Activated effector memory CD4-positive, alpha-beta T cell treated with anti-CD3 and anti-CD28 coated beads, Interleukin-2, amount 50 U/mL, for 16 hours (primary cell): ENCODE measurements at places on chromosomes 12 and 14.

GRCh38 chr12:805022-805632 is 52.7 kb downstream of the WNK1 start:
- no peak for DNase-seq

- no peak for DNase-seq
These were observed 10.7 kb downstream of the SELPLG start for GRCh38 chr12:108622921-108623514.

DNA sequence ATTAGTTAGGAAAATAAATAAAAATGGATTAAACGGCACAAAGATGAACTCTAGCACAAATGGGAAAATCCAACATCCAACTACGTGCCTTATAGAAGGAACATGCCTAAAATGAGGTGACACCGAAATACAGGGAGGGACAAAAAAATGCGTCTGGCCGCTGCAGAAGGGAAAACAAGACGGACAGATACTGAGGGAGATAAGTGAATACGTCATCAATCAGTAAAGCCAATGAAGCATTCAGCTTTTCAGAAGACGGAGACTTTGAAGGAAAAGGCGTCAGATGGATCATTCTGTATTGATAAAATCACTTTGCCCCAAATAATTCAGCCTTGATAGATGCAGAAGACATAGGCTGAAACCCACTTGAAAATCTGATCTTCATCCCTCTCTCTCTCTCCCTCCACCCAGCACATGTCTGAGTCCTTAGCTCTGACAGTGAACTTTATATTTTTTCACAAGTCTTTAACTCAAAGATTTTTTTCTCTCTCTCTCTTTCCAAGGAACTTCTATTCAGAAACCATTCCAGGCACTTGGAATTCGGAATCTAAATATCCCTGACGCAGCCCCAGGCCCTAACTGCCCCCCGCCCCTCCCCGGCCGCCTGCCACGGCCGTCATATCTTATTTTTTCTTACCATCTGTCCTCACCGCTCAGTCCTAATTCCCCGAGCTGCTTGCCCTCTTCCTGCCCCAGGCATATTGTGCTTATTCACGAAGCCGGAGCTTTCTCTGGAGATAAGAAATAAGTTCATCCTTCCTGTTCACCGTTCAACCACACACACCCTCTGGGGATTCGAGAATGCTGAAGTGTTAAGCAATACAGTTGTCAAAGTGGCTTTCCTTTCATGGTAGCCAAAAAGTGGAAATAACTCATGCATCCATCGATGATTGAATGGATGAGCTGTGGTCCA is 35.5 kb upstream of the RFLNA start:
- no peak for DNase-seq

DNA sequence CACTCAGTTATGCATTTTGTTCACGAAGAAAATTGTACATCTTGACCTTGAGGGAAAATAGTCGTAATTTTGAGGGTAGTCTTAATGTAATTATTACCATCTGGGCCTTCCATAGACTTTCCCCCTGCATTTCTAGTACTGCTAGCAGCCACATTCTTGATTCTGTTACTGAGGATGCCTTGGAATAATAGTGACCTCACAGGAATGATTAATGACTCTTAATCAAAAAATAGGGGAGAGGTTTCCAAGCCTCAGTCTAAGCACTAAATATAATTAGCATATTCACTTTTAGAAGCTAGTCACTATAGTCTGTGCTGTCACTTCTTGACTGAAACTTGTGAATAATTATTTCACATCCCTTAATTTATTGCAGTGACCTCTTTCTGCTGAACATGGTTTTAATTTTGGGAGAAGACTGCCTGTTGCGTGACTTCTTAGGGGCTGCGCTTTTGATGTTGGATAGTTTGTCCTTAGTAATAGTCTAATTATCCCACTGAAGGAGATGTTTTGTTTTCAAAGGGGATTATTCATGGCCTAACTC is 400.5 kb downstream of the ADAMTS20 start:
- DNase-seq: no peak

- DNase-seq: no peak
These were observed 4.3 kb upstream of the NIN start for GRCh38 chr14:50835280-50835679.

DNA sequence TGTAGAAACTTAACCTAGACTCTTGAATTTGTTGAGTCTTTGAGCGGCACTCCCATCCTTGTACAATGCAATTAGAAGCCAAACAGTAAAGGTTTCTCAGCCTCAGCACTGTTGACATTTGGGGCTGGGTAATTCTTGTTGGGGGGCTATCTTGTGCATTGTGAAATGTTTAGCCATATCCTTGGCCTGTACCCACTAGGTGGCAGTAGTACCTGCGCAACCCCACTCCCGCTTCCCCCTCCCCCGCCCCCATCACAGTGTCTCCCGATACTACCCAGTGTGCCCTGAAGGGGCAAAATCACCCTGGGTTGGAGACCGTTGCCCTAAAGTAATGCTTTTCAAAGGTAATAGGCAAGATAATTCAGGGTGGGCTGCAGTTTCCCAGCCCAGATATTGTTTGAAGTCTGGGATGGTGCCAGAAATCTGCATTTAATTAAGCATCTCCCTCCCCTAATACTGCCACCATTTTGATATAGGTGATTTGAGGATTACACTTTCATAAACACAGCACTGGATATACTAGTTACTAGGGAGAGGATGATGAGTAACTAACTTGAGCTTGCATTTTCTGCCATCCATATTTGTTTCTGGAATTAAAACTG is 1.8 kb downstream of the COX6A1 start:
- DNase-seq: peak; percentile 88

DNA sequence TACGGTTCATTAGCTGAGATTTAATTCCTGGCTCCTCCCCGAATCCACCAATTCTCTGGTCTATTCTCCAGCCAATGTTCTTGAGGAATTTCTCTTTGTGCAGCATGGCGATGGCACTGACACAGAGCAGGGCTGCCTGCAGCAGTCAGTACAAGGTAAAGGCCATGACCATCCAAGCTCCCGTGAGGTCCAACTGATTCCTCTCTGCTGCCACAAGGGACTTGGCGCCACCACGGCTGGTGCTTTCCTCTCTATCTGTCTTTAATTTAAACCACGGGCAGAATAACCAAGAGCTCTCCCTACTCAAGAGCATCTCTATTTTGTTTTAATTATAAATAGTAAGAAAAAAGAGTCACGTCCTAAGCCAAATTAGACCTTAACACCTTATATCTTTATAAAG is 12.1 kb downstream of the TMEM116 start:
- DNase-seq: no peak

- DNase-seq: no peak
These were observed 167.0 kb upstream of the FKBP4 start for GRCh38 chr12:2627835-2628191.

DNA sequence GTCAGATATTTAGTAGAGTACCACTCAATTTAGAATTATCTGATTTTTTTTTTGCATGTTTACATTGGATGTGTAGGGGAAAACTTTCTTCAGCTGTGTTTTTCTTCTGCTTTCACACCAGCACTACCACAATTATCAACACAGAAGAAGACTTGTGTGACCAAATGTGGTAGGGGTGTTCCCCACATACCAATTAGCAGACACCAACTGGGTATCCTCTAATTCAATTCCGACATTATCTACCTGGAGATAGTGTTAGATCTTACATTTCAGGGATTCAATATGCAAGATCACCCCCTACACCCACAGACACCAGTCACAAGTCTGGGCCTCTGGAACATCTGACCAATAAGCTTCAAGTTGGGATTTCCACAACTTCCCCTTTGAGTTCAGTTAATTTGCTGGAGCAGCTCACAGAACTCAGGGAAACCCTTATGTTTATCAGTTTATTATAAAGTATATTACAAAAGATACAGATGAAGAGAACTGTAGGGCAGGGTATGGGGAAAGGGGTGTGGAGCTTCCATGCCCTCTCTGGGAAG is 4.1 kb upstream of the KLRG1 start:
- DNase-seq: no peak

- DNase-seq: no peak
These were observed 60.6 kb downstream of the MYRFL start for GRCh38 chr12:69885658-69886057.
